ENCODE measurements at places on chromosomes 7 and 10.

- no peak for DNase-seq
Measured at GRCh38 chr7:150685219-150686029, at the start of gene GIMAP2. Gene GIMAP2 (plus strand): TSS chr7:150685706. CDS start chr7:150687060, 1,354 bp downstream.

- no peak for DNase-seq
Measured at GRCh38 chr7:15559416-15559928, 2.3 kb downstream of the AGMO start.

DNA sequence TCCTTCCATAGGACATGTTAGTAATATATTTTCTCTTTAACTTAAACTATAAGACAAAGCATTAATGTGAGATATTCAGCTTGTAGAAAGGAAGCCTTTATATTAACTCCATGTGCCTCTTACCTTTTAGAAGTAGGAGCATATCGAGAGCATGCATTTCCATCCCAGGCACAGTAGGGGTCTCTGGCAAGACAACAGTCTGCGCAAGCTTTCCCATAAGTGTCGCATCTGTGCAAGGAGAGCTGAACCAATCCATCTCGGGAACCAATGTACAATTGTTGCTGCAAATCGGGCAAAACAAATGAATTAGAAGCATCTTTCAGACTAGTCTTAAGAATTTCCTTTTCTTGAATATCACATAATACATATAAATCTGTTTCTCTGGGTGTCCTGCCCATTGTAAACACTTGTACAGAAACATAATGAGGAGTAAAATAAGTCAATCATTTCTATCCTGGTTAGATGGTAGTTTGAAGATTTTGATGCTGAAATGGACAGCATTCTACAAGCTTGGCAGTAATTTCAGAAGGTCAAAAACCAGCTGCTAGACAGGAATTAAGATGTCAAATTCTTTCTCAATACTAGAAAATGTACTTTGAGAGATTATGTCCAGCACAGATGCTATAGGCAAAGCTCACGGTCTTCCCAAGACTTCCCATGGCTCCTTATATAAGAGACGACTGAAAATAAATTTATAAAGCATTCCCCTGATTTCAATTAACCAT lies 171.8 kb downstream of the SEMA3D start:
- DNase-seq: no peak

DNA sequence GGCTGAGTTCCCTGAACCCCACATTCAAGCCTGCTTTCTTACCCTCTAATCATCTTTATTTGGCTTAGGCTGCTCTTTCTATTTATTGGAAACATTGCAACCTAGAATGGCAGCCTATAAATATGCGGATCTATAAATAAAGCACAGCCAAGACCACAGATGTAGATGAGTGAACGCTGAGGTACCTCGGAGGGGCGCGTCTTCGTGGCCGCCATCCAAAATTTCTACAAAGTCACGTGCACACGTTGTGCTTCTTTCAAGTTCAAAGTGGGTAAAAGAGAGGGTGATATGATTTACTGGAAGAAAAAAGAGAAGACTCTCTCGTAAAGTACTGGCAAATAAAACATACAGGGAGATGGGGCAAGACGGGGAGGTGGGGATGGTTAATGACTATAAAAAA lies 132.6 kb upstream of the RSU1 start:
- DNase-seq: no peak

DNA sequence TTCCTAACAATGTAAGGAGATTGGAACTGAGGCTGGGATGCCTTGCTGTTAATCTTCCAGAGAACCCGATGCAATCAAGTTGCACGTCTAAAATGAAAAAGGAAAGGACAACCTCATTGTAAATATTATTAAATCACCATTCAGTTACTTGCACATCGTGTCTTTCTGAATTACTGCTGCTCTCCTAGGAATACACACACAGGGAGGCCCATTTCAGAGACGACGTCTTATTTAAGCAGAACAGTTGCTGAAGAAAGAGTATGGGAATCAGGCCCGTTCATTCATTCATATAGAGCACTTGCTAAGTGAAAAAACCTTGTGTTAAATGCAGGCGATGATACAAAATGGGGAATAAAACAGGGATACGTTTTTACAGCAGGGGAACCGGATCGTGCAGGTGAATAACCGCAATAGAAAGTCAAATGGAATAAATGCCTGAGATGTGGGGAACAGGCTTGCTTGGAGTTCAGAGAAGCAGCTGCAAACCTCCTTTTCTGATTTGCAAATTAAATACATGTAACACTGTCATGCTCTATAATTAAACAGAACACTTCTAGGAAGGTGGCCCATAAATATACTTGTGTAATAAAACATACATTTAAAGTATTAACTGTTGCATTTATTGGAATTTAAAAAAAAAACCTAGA lies 409.9 kb downstream of the GALNT17 start:
- no peak for DNase-seq

DNA sequence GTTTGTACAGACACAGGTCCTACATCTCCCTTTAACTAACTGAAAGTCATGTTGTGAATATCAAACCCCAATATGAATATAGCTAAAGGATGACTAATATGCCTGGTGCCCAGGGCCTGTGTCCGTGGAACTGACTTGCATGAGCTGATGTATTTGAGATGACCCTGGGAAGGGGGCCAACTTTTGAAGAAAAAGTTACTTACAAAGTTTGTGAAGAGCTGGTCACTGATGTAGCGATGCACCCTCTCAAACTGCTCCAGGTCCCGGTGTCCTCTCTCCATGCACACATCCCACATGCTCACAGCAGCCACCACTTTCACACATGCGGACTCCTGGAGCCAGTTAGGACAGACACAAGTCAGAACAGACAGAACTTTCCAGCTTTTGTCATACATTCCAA lies 106.2 kb downstream of the ABCC2 start:
- DNase-seq: no peak

GRCh38 chr7:133134810-133135209 lies 52.9 kb upstream of the CHCHD3 start:
- no peak for DNase-seq

DNA sequence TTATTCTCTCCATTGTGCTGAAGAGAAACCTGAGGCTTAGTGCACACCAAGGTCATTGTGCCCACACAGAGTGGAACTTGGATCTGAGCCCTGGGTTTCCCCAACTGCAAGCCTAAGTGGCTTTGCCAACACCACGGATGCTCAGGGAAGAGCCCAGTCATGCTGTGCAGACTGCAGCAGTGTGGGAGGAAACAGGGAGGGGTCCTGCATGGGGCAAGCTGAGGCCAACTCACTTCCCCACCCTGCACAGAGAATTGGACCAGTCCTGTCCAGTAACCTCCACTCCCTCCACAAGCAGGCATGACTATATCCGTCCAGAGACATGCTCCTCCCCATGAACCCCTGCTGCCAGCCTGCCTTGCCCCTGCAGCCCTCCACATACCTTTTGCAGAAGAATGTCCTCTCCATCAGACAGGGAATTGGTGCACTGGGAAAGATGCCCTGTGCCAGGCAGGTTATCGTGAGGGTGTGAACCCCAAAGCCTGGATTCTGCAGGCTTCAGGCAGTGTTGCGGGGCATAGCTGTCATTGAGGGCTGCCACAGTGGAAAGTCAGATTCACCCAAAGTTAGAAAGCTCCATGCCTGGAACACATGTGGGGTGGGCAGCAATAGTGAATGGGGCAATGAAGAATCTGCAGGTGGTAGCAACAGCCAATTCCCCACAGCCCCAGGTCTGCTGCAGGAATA lies 44.9 kb downstream of the DRGX start:
- DNase-seq: no peak

DNA sequence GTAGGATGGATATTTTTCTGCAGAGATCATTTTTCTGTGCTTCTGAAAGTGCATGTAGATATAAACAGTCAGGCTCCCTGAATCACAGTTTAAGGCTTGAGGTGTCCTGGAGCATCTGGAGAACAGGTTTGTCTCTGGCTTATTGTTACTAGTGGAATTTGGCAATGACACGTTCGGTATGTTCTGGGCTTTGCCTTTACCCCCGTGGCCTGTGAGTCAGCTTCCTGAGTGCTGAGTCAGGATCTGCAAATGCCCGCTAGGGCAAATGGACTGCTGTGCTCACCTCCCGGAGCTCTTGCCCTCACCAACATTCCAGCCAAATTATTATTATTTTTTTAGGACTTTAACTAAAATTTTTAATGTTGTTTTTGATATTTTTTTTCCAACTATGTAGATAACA lies 192.5 kb upstream of the PRSS1 start:
- peak; percentile 97 for DNase-seq
